ENCODE measurements at places on chromosomes 7 and 10. TPM values are rescaled to one million over a fixed set of nuclear protein-coding genes. Genes with fewer than 3 reads are reported as not detected.

- DNase-seq = no peak
Observed at GRCh38 chr7:18212758-18213157, 185.1 kb upstream of the PRPS1L1 start.

- DNase-seq = no peak
Observed at GRCh38 chr10:3906511-3907111, 121.6 kb upstream of the KLF6 start.

DNA sequence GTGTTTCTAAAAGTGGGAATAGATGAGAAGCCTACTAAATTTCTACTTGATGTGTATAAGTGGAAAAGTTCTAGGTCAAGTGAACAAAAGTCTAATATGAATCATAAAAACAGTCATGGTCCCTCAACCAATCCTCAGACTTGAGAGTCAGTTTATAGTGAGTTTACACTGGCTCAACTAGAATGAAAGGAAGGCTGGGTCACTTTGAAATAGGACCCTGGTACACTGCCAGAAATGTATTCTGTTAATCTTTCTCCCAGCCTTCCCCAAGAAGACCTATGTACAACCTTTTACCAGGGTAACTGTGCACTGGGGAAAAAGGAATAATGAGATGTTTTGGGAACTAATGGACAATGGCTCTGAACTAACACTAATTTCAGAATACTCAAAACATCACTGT, 17.3 kb downstream of the ELMO1 start:
- DNase-seq = no peak

Gene PPIA
- polyA plus RNA-seq = 6,488 TPM

Gene CPA2
- polyA plus RNA-seq = not detected

Measured in A549 (cell line).